ENCODE measurements at places on chromosomes 5 and 9.

DNA sequence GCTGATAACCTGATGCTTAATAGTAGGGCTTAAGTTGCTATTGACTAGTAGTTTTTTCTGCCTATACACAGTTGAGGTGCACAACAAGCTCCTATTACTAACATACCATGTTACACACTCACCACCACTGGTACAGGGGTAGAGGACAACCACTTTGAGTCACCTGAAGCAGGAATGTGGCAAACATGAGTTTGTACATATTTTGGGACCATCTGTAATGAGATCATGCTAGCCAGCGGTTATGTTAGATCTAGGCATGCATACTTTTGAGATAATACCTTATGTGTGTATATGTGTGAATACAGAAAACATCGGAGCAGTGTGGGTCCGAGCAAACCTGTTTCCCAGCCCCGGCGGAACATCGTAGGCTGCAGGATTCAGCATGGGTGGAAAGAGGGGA, 72.8 kb upstream of the NXNL2 start:
- DNase-seq: no peak

GRCh38 chr5:78537821-78538220, 110.8 kb downstream of the LHFPL2 start:
- peak; percentile 85 for DNase-seq

DNA sequence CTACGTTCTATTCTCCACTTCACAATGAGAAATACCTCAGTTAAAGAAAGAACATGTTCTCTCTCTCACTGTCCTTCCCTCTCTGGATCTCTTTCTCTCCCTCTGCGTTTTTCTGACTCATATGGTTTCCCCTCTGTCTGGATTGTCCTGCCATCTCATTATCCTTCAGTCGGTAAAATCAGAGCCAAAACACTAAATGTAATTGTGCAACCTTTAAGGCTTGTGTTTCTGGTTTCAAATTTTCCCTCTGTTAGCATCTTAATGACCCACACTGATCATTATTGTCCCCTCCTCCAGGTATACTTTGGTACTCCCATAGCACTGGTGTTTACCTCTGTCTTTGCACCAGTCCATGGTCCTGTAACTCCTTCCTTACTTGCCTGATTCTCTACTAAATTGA, 509.4 kb upstream of the C9orf72 start:
- no peak for DNase-seq

DNA sequence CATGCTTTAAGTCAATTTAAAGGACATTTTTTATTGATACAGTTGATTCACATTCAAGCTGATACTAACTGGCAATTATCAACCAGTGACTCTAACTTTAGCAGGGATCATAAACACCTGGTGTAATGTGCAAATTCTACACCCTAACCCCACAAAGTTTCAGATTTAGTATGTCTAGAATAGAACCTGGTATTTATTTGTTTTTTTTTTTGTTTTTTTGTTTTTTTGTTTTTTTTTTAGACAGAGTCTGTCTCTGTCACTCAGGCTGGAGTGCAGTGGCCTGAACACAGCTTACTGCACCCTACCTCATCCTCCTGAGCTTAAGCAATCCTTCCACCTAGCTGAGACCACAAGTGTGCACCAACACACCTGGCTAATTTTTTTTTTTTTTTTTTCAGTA, 311.2 kb upstream of the SEMA6A start:
- no peak for DNase-seq

GRCh38 chr9:134961331-134962064, 43.8 kb upstream of the FCN1 start:
- no peak for DNase-seq

- no peak for DNase-seq
These were observed 25.9 kb upstream of the PTAR1 start for GRCh38 chr9:69785757-69786156.

- DNase-seq: no peak
These were observed 67.6 kb downstream of the TLE4 start for GRCh38 chr9:79639354-79639753.

- no peak for DNase-seq
These were observed 199.8 kb downstream of the GDNF start for GRCh38 chr5:37640088-37640487.

GRCh38 chr5:148910686-148911361, 84.4 kb downstream of the ADRB2 start:
- no peak for DNase-seq

GRCh38 chr9:123861086-123861755, 68.7 kb downstream of the DENND1A start:
- DNase-seq: peak; percentile 29

- peak; percentile 54 for DNase-seq
These were observed 37.7 kb downstream of the NR2F1 start for GRCh38 chr5:93620487-93621326.

DNA sequence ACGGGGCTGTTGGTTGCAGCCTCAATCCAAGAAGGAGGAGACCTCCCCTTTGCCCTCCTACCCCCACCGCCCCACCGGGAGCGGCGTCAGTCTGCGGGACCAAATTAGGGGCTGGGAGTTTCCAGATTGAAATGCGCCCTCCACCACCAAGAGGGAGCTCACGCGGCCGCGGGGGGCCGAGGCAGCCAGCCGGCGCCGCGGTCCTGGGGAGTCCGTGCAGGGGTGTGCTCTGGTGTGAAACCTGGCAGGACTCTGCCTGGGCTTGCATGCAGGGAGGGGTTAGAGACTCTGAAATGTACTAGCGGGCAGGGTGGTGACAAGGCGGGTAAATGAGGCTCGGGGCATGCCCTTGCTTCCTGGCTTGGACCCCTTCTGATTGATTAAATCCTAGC, 989 bp upstream of the FBN2 start:
- no peak for DNase-seq

DNA sequence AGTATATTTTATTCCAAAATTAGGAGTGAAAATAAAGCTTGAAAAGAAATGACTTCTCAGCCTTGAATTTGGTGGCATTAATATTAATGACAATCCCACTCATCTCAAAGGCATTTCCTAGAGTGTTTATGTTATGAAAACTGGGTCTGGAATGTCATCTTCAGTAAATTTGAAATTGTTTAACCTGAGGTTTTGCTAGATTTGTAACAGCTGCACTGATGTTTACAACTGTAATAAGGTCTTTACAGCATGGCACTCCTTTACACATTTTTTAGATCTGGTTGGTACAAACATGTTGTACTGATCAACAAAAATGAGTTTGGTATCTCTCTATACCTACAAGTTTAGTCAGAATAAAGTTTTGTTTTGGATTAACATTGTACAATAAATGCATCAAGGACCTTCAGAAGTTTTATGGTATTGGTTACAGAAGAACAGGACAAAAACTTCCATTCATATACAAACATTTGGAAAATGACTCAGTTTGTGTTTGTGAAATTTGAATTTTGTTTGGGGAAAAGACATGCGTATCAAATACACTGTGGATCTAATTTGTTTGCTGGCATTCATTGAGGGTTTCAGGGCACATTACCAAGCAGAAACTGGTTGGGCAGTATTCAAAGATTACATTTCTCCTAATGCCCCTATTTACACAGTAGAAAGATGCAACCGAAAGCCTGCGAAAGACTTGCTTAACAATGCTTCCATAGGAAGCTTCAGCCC, 11.6 kb downstream of the FANCC start:
- DNase-seq: no peak

GRCh38 chr9:125202846-125203618, 2.7 kb downstream of the RABEPK start:
- no peak for DNase-seq

- DNase-seq: no peak
These were observed 5.0 kb downstream of the CDC42SE2 start for GRCh38 chr5:131268758-131269370.

DNA sequence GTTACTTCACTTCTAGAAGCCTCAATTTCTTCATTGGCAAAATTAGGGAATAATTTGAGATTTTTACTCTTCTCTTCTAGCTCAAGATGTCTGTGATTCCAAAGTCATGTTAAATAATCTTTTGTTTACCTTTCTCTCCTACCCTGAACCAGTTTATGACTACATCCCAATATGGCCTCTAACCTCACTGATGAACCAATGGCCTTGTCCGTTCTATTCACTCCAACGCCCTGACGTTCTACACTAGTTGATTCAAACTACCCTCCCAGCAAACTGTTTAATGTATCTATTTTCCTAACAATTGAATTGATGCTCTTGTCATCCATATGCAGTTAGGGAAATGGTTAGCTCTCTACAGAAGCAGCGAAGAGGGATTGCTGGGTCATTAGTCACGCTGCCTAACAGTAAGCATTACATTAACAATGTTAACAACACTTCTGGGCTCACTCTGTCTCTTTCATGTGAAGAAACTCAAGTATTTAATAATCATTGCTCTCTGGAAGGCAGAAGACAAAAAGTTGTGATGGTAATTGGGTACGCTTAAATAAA, 38.0 kb downstream of the RAPGEF1 start:
- DNase-seq: no peak

DNA sequence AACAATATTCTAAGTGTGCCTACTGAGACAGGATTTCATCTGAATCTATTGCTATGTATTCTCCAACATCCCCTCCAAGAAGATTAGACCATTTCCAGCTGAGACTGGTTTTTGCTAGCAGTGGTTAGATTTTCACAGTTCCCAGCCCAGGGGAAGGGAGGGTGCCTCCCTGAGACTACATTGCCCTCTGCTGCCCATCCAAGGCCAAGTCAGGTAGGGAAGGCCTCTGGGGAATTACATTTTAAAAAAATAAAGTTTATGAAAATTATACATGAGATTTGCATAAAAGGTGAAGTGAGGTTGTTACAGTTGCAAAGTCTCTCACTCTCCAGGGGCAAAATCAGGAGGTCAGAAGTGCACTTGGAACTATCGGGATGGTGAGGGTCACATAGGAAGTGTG, 28.0 kb upstream of the SYK start:
- DNase-seq: no peak

GRCh38 chr5:74976651-74977050, 75.7 kb downstream of the GCNT4 start:
- DNase-seq: no peak

- no peak for DNase-seq
These were observed 57.0 kb downstream of the C9orf153 start for GRCh38 chr9:86202338-86202882.

DNA sequence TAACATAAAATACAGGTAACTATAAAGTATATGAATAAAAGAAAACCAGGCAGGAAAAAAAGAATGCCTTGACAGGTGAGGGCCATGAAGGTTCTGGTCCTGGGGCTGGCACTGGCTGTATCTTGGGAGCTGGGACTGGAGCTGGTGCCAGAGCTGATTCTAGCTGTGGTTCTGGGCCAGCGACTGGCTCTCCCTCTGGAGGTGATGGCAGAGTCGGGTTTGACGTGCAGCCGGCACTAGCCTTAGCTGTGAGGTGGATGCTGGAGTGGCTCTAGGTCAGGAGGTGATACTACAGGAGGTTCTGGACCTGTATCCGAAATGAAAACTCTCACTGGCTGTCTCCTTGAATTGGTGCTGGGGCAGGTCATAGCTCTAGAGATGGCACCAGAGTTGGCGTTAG, 22.3 kb downstream of the OBP2B start:
- DNase-seq: no peak

DNA sequence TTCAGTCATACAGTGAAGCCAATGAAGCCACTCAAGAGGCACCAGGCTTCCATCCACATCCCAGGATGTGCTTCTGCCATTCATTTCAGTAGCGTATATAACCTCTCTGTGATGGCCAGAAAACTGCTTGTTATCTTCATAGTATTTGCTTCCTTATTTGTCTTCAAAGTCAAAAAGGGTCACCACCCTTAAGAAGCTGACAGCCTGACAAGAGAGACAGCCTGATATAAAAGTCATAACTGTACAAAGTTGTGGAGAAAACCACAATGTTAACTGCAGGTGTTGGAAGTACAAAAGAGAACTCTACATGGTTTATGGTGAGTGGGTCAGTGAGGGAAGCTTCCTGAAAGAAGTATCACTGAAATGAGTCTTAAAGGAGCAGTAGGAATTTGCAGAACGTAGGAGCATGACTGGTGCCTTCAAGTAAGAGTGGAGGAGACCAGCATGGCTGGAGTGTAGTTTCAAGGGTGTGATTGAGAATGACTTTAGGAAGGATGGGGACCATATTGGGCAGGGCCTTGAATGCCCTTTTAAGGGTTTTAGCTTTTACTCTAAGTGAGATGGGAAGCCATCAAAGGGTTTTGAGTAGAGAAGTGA, 33.7 kb downstream of the NIM1K start:
- DNase-seq: no peak

GRCh38 chr9:121271368-121272341, 3.7 kb downstream of the GSN start:
- peak; percentile 46 for DNase-seq

GRCh38 chr9:132150256-132150655, 11.6 kb upstream of the NTNG2 start:
- no peak for DNase-seq

DNA sequence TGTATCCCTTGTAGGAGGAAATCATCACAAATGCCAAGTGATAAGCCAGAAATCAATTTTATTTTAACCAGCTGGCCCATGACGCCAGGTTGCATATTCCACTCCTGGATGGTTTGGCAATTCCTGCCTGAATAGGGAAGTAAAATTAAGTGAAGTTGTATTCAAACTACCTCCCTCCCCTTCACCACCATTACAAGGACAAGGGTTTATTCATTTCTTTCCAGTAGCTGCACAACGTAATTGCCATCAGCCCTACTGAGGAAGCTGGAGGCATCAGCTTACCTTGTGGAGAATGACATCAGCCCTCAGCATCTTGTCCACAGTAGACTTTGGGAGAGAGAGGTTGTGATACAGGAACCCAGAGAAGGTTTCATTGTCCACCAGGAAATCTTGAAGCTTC, 66.6 kb downstream of the ABCA1 start:
- DNase-seq: no peak

GRCh38 chr9:134283111-134283515, 43.1 kb upstream of the RXRA start:
- peak; percentile 72 for DNase-seq

DNA sequence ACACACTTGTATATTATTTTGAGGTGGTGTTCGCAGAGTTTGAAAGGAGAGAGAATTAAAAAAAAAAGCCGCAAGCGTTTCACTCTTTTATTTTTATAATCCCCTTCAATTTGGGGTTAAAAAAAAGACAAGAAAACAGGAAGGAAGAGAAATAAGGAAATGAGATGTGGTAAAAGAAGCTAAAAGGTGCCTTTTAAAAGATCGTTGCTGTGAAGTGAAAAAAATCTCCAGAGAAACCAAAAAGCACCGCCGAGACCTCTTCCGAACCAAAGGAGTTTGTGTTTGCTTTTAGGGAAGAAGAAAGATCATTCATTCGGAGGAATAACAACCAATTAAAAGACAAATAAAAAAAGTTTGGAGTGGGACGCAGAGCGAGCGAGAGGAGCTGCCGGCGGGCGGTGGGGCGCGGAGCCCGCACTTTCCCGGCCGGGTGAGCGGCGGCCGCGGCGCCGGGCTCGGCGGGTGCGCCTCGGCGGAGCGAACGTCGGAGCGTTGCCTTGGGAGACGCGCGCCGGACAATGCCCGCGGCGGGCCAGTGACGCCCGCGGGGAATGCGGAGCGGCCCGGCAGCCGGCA, 355 bp downstream of the TLE4 start:
- no peak for DNase-seq

GRCh38 chr5:82142217-82142841, 135.8 kb downstream of the RPS23 start:
- no peak for DNase-seq

GRCh38 chr9:15469862-15470261, 40.9 kb downstream of the PSIP1 start:
- DNase-seq: no peak

- DNase-seq: no peak
These were observed 249.7 kb downstream of the ARHGAP26 start for GRCh38 chr5:143019614-143020515.
